Calu3 (cell line): ENCODE measurements at places on chromosomes 6 and 20. TPM values are rescaled to one million over a fixed set of nuclear protein-coding genes. Genes with fewer than 3 reads are reported as not detected.

DNA sequence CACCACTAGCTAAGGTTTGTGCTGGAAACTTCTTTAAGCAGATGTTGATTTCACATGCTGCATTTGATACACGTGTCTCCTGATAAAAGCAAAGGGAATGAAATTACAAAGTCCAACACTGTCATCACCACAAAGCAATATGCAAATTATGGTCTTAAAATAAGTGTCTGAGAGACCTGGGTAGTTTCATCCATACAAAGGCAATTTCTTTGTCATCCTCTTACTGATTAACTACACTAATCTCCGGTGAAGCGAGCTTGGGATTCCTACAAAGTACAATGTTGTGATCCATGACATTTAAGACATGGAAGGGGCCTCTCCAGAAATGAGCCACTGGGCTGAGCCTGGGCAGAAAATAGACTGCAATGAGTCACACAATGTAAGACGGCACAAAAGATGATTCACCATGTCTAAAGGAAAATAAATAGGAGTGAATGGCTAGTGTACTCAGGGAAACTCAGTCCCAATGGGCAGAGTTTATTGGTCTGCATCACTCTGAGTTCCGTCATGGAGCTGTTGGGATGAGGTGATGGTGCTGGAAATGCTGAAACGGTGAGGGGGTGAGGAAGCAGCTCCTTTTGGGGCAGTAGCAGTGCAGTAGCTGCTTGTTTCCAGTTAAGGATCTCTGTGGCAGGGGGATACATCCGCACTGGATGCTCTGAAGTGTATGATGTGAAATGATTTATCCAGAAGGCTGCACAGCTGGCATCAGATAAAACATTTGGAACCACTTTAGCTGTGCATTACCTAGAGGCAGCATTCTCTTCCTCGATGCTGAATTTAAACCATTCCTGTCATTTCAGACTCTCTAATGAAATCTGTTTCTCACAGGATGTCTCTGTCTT is 103.3 kb downstream of the IBTK start:
- peak; percentile 42 for DNase-seq

ZBTB9 gene
- total RNA-seq = 18.1 and 20.0 TPM in 2 replicates

- DNase-seq = no peak
Measured at GRCh38 chr6:9136141-9136822, 700.9 kb upstream of the SLC35B3 start.

GRCh38 chr6:149139782-149140136 is 177.8 kb upstream of the TAB2 start:
- no peak for DNase-seq

DNA sequence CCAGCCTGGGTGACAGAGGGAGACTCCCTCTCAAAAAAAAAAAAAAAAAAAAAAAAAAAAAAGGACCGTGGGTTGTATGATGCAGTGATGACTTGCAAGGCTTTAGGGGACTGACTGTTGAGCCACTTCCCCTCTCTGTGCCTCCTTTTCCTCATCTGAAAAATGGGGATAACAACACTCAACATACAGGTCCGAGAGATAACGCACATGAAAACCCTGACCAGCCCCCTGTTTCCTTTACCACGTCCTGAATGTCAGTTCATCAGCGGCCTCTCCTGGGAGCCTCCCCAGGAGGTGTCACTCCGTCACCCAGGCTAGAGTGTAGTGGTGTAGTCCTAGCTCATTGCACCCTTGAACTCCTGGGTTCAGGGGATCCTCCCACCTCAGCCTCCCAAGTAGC is 3.9 kb downstream of the SLA2 start:
- DNase-seq = no peak

GRCh38 chr6:92008757-92009502 is 1410.4 kb downstream of the EPHA7 start:
- no peak for DNase-seq

PNPLA1 gene
- total RNA-seq = 0.19 and 0.20 TPM in 2 replicates

DNA sequence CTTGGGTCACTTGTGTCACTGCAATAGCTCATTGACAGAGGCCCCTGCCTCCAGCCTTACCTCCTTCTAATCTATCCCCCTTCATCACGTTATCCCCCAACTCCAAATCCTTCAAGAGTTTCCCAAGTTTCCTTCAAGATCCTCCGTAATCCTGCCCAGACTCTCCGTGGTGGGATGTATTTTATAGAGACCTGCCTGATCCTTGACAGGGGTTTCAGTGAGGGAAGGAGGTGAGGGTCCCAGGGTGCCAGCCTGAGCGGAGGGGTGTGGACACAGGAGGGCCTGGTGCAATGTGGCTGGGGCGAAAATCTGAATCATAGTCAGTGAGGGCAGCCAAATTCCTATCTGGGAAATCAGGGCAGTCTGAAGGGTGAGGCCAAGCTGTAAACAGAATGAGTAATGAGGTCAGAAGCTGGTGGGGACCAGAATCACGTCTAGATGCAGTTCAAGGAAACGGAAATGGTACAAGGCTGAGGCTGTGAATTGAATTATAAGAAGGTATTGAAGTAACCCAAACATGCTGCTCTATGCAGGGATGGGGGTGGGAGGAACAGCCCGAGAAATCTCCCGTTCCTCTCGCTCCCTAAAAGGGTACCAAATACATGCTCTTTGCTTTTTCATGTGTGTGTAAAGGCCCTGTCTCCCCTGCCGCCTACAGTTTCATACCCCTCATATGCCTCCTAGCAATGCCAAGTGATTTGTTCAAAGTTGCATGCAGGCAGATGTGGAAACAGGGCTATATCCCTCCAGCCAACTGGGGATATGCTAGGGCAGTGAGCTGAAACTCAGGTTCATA is 35.4 kb upstream of the PIM1 start:
- peak; percentile 84 for DNase-seq

GRCh38 chr20:57440678-57441509 is 49.7 kb downstream of the RBM38 start:
- no peak for DNase-seq

GRCh38 chr6:18165751-18166150 is 10.5 kb downstream of the KDM1B start:
- no peak for DNase-seq

HLA-DQB1 gene
- total RNA-seq = 139 and 190 TPM in 2 replicates

GRCh38 chr6:165799391-165800153 is 136.5 kb upstream of the PDE10A start:
- no peak for DNase-seq

DNA sequence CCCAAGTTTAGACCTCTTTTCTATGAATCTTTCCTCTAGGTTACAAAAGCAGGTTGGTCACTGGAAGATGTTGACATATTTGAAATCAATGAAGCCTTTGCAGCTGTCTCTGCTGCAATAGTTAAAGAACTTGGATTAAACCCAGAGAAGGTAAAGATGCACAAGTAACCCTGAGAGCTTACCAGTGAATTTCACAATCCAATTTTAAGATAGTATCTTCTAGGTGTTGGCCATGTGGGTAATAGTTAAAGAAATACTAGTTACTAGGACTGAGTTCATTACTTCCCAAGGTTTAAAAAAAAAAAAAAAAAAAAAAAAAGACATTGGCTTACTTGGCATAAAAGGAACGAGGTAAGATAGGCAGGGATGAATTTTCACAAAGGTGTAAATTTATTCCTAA is 11.3 kb downstream of the TCP1 start:
- no peak for DNase-seq

DNA sequence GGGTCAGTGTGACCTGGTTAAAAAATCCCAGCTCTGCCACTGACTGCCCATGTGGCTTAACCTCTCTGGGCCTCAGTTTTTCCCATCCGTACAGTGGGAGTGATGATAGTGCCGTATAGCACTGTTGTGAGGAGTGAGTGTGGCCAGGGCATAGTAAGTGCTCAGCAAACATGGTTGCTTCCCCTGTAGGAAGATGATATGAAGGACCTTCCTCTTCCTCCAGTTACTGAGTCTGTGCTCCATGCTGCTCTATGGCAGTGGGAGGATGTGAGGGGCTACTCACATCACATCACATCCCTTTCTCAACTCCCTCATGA is 13.1 kb downstream of the C6orf132 start:
- DNase-seq = no peak

TSPO2 gene
- not detected in 2 replicates for total RNA-seq

GRCh38 chr20:25197183-25197869 is 1.8 kb downstream of the ENTPD6 start:
- DNase-seq = peak; percentile 10

- DNase-seq = no peak
Measured at GRCh38 chr6:167116109-167116837, 6.6 kb upstream of the CCR6 start.

- no peak for DNase-seq
Measured at GRCh38 chr6:46130666-46131065, 877 bp downstream of the ENPP4 start.

- DNase-seq = peak; percentile 87
Measured at GRCh38 chr6:2245877-2246863, 765 bp upstream of the GMDS start.

DNA sequence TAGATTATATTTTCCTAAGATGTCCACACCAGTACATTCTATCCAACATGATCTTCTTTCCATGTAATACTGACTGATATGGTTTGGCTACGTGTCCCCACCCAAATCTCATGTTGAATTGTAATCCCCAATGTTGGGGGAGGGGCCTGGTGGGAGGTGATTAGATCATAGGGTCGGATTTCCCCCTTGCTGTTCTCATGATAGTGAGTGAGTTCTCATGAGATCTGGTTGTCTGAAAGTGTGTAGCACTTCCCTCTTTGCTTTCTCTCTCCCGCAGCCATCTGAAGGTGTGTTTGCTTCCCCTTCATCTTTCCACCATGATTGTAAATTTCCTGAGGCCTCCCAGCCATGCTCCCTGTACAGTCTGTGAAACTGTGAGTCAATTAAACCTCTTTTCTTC is 12.2 kb upstream of the HBS1L start:
- no peak for DNase-seq

SIRPA gene
- 24.0 and 28.3 TPM in 2 replicates for total RNA-seq

DNA sequence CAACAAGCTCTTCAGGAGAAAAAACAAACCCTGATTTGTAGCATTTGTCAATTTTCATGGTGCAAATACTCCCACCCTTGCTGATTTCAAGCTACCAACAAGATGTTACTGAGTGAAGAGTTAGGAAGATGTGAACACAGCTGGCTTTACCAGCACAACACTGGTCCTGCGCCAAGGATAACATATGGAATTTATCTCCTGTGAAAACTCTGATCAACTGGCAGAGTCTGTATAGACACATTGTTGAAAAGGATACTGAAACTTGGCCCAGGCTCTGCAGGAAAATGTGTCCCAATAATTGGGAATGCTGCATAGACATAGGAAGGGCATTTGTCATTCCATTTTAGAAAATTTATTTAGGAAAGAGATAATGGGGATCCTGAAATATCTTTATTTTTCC is 29.0 kb downstream of the OTOR start:
- DNase-seq = no peak

DNA sequence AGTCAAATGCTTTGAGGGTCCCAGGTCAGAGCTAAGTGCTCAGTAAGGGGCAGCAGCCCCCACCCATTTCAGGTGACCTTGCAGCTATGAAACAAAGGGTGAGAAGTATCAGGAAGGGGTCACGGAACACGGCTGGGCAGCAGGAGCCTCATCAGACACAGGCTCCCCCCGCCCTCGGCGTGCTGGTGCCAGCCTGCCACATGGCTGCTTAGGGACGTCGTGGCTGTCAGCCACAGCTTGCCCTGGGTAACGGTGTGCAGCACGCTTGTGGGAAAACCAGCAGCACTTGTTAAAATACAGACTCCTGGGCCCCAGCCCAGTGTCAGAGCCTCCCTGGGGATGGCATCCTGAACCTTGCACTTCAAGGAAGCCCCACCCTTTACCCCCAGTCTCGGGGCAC is 39.3 kb downstream of the SSR1 start:
- no peak for DNase-seq

- no peak for DNase-seq
Measured at GRCh38 chr6:65819152-65819551, 112.1 kb upstream of the EYS start.

- peak; percentile 39 for DNase-seq
Measured at GRCh38 chr6:166862287-166862977, 93.9 kb downstream of the RNASET2 start.

DNA sequence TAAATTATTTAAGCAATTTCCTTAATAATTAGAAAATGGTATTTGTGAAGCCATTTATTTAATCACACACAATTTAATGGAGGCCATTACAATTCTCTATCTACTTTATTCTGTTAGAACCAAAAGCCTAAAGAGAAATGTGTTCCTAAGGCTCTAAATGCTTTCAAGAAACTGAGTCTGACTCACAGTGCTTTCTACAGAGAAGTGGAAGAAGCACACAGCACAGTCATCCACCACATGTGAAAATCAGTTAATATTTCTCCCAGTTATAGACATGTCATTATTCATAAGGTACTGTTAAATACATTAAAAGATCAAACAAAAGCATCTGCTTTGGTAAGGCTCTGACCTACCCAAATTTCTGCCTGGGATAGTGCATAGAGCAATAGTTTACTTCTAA is 214.4 kb downstream of the ALDH8A1 start:
- no peak for DNase-seq

TBCC gene
- 36.2 and 42.7 TPM in 2 replicates for total RNA-seq

DNA sequence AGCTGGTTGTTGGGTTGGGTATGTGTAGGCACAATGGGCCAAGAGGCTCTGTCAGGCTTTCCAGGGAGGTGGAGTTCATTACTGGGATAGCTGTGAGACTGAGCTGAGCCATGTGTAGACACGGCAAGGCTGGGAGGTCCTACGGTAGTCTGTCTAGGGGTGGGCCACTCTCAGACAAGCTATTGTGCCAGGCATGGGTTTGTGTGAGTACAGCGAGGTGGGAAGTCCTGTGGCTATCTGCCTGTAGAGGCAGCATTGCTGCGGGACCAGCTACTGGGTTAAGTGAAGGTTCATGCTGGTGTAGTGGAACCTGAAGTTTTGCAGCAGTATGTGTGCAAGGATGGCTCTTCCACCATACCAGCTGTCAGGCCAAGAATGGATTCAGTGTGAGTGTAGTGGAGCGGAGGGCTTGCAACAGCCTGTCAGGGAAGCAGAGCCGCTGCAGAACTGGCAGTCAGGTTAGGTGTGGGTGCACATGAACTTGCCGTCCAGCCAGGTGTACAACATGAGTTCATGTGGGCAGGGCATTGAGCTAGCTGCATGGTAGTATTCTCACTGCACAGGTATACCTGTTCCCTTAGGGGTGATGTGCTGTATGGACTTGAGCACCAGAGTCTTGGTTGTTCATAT is 78.0 kb upstream of the CENPW start:
- DNase-seq = no peak

KIAA0408 gene
- 0.31 and 0.91 TPM in 2 replicates for total RNA-seq

DNA sequence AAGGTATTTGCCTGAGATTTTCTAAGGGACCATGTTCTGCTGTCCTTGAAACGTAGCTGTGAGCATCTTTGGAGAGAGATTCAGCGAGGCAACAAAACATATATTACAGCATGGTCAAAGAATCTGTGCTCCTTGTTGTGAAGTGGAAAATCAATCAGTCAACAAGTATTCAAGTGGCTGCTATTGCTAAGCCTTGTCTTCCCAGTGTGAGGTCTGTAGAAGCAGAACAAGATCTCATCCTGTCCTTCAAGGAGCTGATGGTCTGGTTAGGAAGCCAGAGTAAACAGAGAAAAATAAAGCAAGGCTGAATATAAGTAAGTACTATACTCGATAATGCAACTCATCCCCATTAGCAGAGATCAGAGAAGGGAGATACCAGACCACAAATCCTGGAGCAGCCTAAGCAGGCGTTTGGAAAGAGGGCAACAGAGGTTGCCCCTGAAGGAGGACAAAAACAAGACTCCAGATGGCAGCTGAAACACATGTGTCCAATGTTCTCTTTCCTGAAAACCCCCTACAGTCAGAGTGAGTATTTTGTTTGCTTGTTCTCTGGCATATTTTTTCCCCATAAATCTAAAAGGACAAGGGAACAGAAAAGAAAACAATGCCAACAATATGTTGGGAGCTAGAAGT is 392.0 kb downstream of the SYNE1 start:
- no peak for DNase-seq
